Omental fat pad (tissue), 4 donors: ENCODE measurements at places on chromosomes 12 and 14. TPM values are rescaled to one million over a fixed set of nuclear protein-coding genes. Genes with fewer than 3 reads are reported as not detected.

GRCh38 chr12:104094284-104094683 is 30.0 kb downstream of the HCFC2 start:
- DNase-seq, result no peak

DNA sequence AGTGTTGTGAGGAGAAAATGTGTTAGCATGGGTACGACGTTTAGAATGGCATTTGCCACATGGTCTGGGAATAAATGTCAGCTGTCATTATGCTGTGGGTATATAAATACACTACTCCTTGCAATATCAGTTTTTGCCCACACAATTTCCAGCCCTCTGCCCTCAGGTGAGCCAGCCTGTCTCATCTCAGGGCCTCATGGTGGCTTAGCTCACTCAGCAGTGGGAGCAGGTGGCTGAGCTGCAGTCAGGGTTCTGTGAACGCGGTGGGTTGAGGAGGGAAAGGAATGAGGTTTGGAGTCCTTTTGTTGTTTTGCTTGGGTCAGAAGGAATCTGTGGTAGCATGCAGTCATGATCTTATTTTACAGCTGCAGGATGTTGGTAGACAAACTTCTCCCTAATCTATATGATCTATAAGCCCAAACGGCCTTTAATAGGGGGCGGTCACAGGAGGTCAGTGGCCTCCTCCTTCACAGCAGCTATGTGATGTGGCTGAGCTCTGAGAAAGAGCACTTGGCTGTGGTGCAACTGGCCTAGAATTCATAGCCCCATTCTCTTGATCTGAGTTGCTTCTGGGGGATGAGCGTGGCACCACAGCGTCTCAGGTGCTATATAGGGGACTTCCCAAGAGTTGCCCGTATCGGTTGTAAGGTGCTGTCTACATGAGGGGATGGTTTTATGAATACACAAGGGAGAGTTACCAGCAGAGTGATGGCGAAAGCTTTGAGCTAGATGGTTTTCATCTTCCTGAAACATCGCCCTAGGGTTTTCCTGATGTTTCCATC is 27.8 kb upstream of the KCNA5 start:
- DNase-seq, result no peak

Gene TAS2R50
- total RNA-seq, result 12.1 TPM

Gene PLEKHG3
- total RNA-seq, result 34.3 TPM

DNA sequence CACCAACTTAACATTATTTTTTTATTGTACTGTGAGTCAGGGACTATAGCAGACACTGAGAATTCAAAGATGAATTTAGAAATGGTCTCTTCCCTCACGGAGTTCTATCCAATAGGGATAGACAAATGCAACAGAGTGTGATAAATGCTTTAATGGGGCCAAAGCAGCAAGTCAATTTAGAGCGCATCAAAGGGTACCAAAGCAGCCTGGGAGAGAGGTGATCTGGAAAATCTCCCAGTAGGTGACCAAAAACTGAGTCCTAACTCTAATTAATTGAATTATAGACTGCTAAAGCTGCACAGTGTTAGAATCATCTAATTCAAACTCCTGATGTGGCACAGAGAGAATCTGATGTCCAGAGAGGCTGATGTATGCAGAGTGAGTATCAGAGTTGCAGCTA is 2.6 kb downstream of the LIN7A start:
- no peak for DNase-seq

Gene TMEM30B
- total RNA-seq, result 2.4 TPM

GRCh38 chr12:66164349-66164821 is 5.4 kb downstream of the TMBIM4 start:
- no peak for DNase-seq

DNA sequence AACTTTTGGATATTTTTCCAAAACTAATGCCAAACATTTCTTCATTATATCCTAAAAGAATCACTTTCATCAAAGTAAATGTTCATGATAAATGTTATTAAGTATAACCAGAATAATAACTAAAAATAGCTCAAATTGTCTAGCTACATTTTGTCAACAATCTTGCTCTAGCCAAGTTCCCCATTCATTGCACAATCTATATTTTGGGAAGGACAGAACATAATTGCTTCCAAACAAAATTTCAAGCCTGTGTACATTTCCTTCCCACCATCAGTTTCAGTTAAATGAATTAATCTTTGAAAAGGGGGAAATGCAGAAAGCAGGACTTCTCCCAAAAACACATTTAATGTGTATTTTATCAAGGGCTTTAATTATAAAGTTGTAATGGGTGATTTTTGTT is 98.0 kb upstream of the PLEKHG7 start:
- DNase-seq, result no peak

GRCh38 chr12:166425-167075 is 47.4 kb downstream of the SLC6A12 start:
- DNase-seq, result no peak

GRCh38 chr12:89351489-89352241 is 636 bp downstream of the DUSP6 start:
- no peak for DNase-seq

Gene DYRK2
- 14.9 TPM for total RNA-seq

DNA sequence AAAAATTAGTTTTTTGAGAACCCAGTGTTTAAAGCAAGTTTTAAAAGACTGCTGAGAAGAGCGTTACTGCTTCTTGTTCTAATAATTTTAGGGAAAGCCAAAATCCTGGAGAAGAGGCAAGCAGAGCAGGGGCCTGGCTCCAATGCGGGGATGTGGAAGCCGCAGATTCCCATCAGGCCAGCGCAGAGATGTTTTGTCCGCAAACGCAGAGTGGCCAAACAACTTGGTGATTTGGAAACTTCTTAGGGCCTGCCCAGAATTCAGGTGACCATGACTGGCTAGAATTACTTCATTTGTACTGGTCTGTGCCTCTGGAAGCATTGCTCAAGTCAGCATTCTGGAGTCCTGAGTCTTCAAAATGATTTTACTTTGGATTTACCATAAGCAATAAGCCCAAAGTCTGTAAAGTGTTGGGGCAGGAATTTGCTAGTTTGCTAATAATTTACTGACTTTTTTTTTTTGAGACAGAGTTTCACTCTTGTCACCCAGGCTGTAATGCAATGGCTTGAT is 208.4 kb downstream of the PPM1H start:
- DNase-seq, result no peak

Gene SLC6A12
- 2.5 TPM for total RNA-seq

DNA sequence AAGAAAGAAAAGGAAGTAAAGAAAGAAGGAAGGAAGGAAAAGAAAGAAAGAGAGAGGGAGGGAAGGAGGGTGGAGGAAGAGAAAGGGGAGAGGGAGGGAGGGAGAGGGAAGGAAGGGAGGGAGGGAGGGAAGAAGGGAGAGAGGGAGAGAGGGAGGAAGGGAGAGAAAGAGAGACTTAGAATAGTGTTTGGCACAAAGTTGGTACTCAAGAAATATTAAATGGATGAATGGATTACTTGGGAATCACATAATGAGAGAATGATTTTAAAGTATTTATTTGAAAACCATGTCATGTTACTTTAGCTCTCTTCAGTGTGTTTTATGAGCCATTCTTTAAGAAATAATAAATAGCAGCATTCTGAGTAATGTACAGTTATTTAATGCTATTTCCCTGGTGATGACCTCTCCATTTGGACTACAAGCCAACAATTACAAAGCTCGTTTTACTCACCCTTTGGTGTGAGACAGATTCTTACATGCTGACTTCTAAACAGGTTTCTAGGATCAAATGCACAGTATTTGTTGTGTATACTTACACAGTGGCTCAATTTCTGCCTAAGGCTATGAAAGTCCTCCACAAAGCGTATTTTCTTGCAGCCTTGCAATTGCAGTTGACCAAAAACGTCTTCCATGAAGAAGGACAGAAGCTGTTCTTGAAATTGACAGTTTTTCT is 861 bp downstream of the IL26 start:
- DNase-seq, result no peak

- no peak for DNase-seq
Measured at GRCh38 chr12:106709068-106709511, 65.4 kb upstream of the RIC8B start.

- no peak for DNase-seq
Measured at GRCh38 chr14:100486025-100486828, 101.0 kb downstream of the BEGAIN start.

GRCh38 chr12:59119676-59120075 is 199.4 kb upstream of the LRIG3 start:
- no peak for DNase-seq

Gene COCH
- 3.2 TPM for total RNA-seq

DNA sequence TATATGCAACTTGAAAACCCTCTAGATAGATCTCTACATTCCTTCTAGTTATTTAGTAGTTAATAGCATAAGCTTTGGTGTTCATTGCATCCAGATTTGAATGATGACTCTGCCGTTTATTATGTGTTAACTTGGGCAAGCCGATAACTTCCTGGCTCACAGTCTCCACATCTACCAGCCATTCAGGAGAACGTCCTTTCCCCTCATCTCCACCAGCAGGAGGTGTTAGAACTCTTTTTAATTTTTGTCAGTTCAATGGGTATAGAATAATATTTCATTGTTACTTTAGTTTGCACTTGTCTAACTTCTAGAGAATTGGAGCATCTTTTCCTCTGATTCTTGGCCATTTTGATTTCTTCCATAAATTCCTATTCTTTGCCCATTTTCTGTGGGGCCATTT is 30.0 kb upstream of the WSCD2 start:
- DNase-seq, result no peak

DNA sequence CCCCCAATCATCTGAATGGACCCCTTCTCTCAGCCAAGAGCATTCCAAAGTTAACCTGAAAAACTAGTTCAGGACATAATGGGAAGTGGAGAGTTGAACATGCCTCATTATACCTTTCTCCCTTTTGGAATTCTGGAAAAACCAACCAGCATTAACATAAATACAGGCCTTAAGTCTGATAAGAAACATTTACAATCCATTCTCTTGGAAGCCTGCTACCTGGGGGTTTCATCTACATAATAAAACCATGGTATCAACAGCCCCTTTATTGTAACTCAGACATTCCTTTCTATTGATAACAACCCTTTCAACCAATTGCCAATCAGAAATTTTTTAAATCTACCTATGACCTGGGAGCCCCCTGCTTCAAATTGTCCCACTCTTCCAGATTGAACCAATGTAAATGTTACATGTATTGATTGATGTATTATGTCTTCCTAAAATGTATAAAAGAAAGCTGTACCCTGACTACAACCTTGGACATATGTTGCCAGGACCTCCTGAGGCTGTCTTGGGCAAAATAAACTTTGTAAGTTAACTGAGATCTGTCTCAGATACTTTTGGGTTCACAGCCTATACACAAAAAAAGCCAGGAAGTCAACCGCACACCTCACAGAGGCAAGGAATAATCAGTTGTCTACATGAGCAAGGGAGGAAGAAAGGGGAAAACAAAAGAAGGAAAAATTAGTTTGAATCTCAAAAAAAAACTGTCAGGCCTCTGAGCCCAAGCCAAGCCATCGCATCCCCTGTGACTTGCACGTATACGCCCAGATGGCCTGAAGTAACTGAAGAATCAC is 17.6 kb upstream of the SSTR1 start:
- no peak for DNase-seq

- no peak for DNase-seq
Measured at GRCh38 chr14:55889124-55889523, 229.1 kb upstream of the PELI2 start.

- DNase-seq, result no peak
Measured at GRCh38 chr14:100649173-100649519, 61.9 kb upstream of the BEGAIN start.

DNA sequence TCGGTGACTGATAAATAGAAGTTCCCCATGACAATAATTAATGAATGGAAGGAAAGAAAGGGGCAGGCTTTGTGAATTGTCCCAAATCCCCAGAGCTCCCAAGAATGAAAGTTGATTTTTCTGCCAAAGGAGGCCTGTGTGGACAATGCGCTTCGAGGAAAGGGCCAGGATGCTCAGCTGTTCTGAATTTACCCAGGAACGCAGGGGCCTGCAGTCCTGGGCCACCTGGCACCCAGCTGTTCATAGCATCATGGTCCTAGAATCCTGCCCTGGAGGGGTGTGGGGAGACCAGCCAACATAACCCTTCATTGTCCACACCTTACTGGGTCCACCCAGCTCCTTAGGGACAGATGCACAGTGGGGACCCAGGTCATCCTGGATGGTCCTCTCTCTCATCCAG is 587.5 kb downstream of the BCL11B start:
- no peak for DNase-seq

- no peak for DNase-seq
Measured at GRCh38 chr14:104001003-104001402, 58.7 kb upstream of the RD3L start.

- DNase-seq, result no peak
Measured at GRCh38 chr14:53017837-53018236, 67.0 kb upstream of the FERMT2 start.

GRCh38 chr12:120689397-120690082 is 2.6 kb downstream of the MLEC start:
- DNase-seq, result no peak

GRCh38 chr12:1668833-1669543 is 21.9 kb upstream of the ADIPOR2 start:
- DNase-seq, result no peak

- no peak for DNase-seq
Measured at GRCh38 chr14:21506557-21506956, 4.6 kb downstream of the METTL3 start.
